ENCODE measurements at places on chromosomes 7 and 10.

DNA sequence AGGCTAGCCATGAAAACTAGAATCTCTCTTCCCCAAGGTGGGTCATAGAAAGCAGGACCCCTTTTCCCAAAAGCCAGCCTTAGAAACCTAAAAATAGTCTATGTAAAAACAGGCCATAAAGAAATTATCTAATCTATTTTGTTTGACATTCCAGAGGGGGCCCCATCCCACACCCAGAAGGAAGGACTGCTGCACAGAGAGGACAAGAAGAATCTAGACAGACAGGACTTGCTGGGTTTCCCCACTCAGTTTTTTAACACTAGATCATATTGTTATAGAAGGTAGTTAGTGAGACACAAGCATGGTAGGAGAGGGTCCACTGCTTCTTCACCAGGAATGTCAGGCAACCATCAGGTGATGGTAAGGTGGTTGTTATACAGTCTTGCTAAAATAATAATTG is 357.0 kb downstream of the LRRTM3 start:
- no peak for DNase-seq

GRCh38 chr10:75730847-75731246 is 299.4 kb downstream of the LRMDA start:
- DNase-seq, result no peak

- DNase-seq, result no peak
Measured at GRCh38 chr7:127813991-127814541, 162.1 kb downstream of the SND1 start.

DNA sequence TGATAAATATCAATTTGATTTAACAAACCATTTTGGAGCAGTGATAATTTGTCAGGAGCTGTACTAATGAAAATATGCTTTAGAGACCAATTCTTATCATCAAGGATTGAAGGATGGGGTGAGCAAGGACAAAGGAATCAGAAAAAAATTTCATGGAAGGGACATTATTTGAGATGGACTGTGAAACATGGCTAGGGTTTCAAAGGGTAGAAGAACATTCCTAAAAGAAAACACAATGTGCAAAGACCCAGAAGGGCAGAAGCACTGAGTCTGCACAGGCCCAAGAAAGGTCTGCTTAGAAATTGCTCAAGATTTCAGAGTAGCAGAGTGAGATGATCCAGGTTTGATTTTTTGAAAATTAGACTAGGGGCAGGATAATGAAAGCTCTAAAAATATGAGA is 174.5 kb downstream of the LRRN3 start:
- no peak for DNase-seq

DNA sequence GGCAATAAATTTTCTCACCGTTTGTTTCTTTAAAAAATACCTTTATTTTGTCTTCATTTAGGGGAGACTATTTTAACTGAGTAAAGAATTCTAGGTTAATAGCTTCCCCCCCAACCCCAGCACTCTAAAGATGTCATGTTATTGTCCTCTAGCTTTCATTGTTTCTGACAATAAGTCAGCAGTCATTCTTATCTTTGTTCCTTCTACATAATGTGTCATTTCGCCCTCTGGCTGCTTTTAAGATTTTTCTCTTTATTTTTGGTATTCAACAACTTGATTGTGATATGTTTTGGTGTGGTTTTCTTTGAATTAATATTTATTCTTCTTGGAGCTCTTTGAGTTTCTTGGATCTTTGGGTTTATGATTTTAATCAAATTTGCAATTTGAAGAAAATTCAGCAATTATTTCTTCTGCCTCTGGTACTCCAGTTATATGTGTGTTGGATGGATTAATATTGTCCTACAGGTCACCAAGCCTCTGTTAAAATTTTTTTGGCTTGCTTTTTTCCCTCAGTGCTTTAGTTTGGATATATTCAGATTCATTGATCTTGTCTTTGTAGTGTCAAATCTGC is 64.6 kb upstream of the ELN start:
- DNase-seq, result no peak

DNA sequence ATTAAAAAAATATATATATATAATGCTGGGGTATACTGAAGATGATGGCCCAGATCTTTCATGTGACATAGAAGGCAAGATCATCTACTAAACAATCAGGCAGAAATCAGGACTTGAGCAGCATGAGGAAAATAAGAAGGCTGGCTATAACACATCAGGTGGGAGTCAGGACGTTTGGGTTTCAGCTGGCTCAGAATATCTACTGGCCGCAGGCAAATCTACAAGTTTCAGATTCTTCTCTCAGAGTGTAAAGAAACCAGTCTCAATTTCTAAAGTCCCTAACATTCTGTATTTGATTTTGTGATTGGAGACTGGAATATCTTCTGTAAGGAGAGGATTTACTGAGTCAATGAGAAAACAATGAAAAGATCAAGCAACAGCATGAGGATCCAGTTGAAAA is 37.7 kb upstream of the FAM3C start:
- DNase-seq, result no peak

DNA sequence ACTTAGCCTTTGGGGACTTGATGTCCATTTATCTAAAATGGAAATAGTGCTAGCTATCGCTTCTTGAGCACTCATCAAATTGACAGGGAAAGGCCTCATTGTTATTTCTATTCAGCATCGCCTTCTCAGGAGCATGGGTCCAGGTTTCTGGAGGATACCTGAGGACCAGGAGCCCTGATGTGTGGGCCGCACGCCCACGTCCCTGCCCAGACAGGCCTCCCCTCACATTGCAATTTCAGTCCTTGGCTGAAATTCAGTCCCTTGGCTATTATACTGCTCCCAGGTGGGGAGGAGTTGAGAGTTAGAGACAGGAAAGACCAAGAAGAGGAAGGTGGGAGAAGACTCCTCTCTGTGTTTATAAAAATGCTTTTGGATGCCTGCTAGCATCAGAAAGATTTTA is 38.9 kb downstream of the GPRIN2 start:
- no peak for DNase-seq

DNA sequence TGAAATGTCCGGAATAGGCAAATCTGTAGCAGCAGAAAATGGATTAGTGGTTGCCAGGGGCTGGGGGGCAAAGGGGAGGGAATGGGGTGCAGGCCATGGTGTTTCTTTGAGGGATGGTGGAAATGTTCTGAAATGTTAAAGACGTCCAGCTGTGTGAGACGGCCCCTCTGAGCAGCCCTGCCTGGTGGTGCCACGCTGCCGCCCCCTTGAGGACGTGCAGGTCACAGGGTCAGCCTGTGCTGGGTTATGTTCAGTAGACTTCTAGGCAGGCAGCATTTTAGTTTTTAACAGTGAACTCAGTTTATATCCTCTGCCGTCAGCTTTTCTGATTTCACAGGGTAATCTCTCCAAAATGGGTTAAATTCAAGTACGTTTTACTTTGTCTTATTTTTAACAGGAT is 9.4 kb downstream of the NUB1 start:
- DNase-seq, result peak; percentile 38

- no peak for DNase-seq
Measured at GRCh38 chr7:28458732-28459131, 46.4 kb downstream of the CREB5 start.

DNA sequence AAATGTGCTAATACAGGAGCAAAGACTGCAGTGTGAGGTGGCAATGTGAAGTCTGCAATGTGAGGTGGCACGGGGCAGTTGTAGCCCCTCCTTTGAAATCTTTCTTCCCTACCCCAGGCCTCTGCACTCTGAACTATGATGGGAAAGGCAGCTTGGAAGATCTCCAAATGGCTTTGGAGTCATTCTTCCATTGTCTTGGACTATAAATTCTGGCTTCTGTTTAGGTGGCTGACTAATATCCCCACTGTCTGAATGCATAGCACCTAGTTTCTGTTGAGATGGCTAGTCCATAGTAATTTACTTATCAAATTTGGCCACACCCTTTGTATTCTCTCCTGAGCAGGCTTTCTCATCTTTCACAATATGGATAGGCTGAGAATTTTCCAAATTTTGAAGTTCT is 175.0 kb downstream of the CFTR start:
- no peak for DNase-seq

GRCh38 chr7:5429253-5429856 is 5.7 kb upstream of the TNRC18 start:
- DNase-seq, result no peak

DNA sequence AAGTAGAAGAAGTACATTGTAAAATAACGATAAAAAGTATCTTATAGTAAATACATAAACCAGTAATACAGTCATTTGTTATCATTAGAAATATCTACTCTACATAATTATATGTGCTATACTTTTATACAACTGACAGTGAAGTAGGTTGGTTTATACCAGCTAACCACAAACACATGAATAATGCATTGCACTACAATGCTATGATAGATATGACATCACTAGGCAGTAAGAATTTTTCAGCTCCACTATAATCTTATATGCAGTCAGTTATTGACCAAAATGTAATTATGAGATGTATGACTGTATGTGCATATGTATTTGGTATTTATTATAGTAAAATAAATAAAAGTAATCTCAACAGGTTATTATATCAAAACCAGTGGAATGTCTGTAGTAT is 23.4 kb upstream of the SGCE start:
- DNase-seq, result no peak

GRCh38 chr10:76977046-76977445 is 660.6 kb downstream of the KCNMA1 start:
- no peak for DNase-seq

DNA sequence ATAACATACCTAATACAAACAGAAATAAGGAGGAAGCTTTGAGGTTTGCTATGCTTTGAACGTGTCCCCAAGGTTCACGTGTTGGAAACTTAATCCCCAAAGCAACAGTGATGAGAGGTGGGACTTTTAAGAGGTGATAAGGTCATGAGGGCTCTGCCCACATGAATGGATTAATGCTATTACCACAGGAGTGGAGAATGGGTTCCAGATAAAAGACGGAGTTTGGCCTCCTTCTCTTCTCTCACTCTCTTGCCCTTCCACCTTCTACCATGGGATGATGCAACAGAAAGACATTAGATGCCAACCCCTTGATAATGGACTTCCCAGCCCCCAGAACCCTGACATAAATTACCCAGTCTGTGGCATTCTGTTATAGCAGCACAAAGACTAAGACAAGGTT is 9.6 kb downstream of the ITGB1 start:
- no peak for DNase-seq

DNA sequence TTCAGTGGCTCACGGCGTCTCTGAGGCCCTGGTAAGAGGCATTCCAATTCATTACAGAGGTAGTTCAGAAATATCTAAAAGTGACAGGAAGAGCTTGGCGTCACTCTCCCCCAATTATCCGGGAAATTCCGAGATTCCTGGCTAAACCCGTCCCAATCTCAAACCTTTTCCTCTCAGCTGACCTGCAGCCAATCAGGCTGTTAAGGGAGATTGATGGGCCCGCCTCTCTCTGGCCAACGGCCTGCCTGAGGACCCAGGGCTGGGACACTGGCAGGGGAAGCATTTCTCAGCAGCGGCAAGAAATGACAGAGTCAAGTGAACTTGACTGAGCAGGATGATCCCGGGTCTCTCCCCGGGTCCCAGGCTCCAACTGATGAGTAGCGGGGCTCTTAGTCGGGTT is 72.3 kb downstream of the EBF3 start:
- no peak for DNase-seq

DNA sequence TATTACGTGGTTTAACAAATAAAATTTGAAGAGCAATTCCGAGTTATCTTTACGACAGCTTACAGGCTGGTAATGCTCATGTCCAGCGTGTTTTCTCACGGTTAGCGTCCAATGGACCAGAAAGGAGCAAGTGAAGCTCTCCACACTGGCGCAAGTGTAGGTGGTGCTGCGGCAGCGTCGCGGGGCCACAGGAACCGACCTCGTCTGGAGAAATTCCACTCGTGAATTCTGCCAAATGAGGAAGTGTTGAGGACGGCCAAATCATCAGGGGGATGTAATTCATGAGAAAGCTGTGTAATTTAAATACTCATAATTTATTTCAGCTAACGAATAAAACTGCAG is 350 bp upstream of the ZNF37A start:
- DNase-seq, result no peak

- DNase-seq, result no peak
Measured at GRCh38 chr10:49139846-49140195, 6.0 kb upstream of the FAM170B start.

- peak; percentile 36 for DNase-seq
Measured at GRCh38 chr7:522071-522950, 2.7 kb upstream of the PDGFA start.

- no peak for DNase-seq
Measured at GRCh38 chr10:44967616-44968015, 8.0 kb downstream of the RASSF4 start.

DNA sequence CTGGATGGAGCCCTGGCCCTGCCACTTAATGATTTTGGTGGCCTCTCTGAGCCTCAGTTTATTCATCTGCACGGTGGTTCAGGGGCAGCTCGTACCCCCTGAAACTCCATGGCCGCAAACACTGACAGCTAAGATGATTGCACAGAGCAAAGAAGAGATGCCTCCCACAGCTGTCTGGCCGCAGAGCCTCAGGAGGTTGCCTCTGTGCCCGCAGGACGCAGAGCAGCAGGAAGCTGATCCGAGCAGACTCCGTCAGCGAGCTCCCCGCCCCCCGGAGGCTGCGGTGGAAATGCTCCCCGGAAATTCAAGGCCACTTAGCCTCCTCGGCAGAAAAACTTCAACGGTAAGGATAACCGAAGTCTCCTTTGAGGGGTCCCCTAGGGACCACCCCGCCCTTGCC is 30.2 kb upstream of the C10orf53 start:
- no peak for DNase-seq

Measured in activated T-cell treated with anti-CD3 and anti-CD28 coated beads, Interleukin-2, amount 50 U/mL, for 1 hour (primary cell).